Stimulated activated CD8-positive, alpha-beta memory T cell treated with anti-CD3 and anti-CD28 coated beads, Interleukin-7, amount 100 ng/mL, for 48 hours (primary cell): ENCODE measurements at places on chromosomes 7 and 10.

DNA sequence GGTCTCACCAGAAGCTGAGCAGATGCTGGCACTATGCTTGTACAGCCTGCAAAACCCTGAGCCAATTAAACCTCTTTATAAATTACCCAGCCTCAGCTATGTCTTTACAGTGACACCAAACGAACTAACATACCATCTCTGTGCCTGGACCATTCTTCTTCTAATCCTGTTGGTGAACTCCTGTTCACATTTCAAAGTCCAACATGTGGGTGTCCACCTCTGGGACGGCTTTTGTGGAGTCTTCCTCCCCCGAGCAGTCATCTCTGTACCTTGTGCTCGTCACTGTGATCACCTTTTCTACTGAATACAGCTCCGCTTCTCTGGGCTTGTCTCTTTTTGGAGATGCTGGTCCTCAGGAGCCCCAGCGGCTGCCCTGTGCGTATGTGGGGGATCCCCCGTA lies 7.4 kb upstream of the ESYT2 start:
- no peak for DNase-seq

DNA sequence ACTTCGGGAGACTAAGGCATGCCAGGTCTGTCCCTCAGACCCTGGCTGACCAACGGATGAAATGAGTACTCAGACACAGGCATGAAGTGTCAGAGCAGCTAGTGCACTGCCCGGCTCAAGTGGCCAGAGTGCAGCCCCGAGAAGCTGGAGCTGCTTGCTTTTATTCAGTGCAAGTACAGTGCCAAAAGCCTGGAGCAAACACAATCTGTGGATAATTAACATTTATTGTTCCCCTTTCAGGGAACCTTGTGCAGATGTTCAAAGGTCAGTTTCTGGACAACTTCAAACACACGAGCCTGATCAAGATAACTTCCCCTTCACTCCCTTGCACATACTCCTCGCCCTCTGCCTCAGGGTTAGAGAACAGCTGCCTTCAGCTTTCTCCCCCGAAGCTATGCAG lies 7.9 kb upstream of the ATE1 start:
- no peak for DNase-seq

- no peak for DNase-seq
Observed at GRCh38 chr10:131921184-131921583, 20.4 kb downstream of the PPP2R2D start.

DNA sequence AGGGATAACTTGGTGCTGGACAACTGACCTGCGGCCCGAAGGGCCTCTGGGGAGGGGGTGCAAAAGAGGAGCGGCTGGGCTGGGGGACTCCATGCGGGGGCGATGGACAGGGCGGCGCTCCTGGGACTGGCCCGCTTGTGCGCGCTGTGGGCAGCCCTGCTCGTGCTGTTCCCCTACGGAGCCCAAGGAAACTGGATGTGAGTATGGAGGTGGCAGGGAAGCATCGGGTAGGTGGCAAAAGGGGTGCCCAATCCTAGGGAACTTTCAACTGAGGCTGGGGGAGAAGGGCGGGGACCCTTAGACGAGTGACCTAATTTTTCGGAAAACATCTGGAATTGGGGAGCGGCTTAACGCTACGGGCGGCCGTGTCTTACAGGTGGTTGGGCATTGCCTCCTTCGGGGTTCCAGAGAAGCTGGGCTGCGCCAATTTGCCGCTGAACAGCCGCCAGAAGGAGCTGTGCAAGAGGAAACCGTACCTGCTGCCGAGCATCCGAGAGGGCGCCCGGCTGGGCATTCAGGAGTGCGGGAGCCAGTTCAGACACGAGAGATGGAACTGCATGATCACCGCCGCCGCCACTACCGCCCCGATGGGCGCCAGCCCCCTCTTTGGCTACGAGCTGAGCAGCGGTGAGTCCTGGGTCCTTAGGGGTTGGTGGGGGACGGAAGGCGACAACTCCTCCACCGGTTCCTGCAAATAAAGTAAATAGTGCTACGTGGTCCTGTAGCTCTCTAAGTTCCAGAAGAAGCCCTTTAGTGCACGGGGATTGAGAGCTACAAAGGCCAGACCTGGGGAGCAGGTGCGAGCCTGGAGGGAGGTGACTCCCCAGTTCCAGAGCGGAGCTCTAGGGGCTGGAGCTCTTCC lies 622 bp downstream of the WNT16 start:
- DNase-seq: no peak

- DNase-seq: no peak
Observed at GRCh38 chr10:12489806-12490205, 140.5 kb downstream of the CAMK1D start.

GRCh38 chr7:14894826-14895225 lies 7.7 kb downstream of the DGKB start:
- no peak for DNase-seq
